Tongue (tissue), 3 donors: ENCODE measurements at places on chromosomes 1 and 21. TPM values are rescaled to one million over a fixed set of nuclear protein-coding genes. Genes with fewer than 3 reads are reported as not detected.

DNA sequence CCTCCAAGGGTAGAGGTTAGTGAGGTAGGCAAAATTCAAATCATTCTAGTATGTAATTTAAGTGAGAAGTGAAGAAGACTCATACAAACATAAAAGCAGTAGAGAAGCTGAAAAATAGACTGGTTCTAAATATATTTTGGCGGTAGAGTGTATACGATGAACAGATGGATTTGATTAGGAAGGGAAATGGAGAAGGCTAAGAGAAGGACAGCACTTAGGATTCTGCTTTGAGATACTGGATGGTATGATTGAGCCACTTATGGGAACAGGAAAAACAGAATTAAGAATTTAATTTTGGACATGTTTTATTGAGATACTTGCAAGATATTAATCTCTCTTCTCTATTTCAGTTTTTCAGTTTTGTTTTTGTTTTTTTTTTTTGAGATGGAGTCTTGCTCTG lies 60.1 kb downstream of the EPB41 start:
- DNase-seq, result no peak

GRCh38 chr1:25695090-25695770 lies 78.6 kb downstream of the MAN1C1 start:
- DNase-seq, result peak; percentile 62

DNA sequence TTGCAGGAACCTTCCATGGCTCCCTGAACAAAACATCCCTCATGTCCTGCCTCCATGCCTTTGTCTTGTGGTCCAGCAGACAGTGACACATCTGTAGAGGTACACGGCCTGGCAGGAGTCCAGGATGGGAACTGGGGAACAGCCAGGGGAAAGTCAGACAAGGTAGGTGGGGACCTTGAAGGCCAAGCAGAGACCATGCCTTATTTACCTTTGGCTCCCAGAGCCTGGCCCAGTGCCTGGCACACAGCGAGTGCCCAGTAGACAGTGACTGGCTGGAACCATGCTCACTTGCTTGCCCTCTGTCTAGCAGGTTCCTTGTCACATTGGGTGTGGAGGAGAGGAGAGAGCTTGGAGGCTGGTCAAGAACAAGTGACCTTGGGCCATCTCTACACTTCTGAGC lies 81.0 kb downstream of the BCAR3 start:
- DNase-seq, result no peak

DNA sequence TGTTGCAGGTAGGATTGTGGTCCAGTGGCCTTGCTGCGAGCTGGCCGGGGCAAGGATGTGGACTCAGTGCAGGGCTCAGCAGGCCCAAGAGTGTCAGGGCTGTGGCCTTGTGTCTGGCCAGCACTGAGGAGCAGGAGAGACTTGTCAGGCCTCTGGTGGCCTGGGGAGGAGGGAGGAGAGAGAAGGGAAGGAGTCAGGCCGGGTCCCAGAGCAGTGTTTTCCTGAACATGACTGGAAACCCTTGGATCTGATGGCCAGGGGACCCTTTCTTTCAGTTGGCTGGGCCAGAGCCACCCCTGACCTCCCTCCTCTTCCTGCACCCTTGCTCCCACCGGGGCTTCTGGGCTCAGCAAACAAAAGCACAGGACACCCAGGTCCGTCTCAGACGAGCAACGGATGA lies 5.1 kb downstream of the IBA57 start:
- DNase-seq, result no peak

DNA sequence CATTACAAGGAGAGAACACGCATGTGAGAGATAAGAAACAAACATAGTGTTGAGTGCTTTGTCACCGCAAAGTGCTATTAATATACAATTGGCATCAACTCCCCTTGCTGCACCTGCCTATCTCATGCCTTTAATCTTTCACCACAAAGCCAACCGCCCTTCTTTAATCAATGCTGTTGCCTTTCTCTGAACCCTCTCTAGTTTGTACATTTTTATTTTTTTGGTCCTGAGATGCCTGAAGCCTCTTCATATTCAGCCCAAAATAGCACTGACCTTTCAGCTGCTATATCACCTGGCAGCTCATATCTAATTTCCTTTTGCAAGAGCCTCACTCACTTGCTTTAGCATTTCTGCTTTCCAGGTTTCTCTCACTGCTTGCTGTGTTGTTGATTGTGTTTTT lies 504.7 kb downstream of the NUF2 start:
- peak; percentile 36 for DNase-seq

GRCh38 chr1:201758499-201759050 lies 70.4 kb upstream of the IPO9 start:
- DNase-seq, result no peak

- no peak for DNase-seq
Measured at GRCh38 chr1:7302873-7303272, 468.2 kb upstream of the VAMP3 start.

DNA sequence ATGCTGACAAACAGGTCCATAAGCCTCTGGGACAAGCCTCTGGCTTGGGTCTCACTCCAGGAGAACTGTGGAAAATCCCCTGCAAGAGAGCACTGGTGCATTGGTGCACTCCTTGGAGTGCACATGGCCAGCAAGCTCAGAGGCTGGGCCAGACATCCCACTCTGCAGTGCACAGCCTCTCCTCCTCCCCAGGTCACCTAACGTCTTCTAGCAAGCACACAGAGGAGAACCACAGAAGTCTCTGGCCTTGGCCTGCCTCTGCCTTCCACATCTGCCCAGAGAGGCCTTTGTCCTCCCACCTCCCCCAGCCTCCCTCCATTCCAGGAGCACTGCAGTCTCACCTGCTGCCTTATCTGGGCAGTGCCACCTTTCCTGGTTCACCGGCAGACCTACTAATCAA lies 4.2 kb downstream of the PGLYRP3 start:
- no peak for DNase-seq

DNA sequence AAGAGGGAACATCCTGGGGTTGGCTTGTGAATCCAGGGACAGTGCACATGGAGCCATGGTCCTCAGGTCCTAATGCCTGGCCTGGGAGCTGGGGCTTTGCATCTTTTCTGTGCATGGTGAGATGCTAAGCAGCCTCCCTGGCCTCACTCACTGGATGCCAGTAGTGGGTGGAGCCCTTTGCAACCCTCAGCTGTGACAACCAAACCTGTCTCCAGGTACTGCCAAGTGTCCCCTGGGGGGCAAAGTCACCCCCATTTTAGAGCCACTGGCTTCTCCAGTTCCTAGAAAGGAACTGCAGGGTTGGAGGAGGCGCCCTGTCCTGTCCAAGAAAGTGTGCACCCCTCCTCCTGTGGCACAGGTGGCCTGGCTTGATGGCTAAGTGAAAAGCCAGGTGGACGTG lies 44.6 kb upstream of the GRIK3 start:
- DNase-seq, result no peak

GRCh38 chr1:25036117-25036546 lies 106.1 kb upstream of the RUNX3 start:
- no peak for DNase-seq

Gene IQGAP3
- total RNA-seq, result 10.3 TPM
